ENCODE measurements at places on chromosomes 4 and X. TPM values are rescaled to one million over a fixed set of nuclear protein-coding genes. Genes with fewer than 3 reads are reported as not detected.
A peak's percentile ranks its signal among the peaks of the same experiment; 100 is the strongest.

DNA sequence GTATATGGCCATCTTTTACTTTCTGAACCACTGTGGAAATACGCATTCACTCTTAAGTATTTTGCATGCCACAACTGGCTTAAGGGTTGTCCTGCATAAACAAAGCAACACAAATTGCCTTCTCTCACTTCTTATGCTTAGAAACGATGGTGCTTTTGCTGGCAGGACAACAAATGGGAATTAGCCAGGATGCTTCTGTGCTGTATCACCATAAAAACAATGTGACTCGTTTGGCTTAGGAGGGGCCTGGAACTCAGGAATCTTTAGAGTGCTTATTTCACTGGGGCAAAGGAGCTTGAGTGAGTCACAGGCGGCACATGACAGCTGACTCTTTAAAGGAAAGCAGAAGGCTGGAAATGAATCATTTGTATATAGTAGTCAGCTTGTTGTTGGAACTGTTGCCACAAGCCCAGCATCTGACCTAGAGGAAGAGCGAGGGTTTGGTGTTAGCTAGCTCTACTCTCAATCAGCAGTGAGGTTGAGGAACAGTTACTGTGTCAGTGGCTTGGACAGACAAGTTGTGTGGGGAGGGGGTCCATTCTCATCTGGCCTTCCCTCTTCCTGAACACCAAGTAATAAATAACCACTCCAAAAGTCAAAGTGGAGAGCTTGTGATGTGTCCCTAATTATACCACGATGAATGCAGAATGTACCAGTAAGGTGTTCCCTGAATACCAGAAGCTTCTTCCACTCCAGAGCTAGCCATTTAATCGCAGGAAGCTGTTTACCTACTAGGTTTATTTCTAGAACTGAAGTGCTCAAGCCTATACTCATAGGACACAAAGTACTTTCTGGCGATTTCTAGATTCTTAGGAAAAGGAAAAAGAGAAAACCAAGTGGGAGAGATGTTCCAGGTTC, 293.1 kb downstream of the CAMK2D start:
- H3K27me3 ChIP-seq: no peaks in the 10 kb centered on the region
- peak; percentile 80 for DNase-seq
- no peak overlapping the region for H3K4me3 ChIP-seq
- H3K4me1 ChIP-seq: peaks cover 10% of the 10 kb centered on the region

GRCh38 chrX:73767017-73767416, 204.0 kb downstream of the CHIC1 start:
- DNase-seq: no peak
- H3K4me3 ChIP-seq: no peak overlapping the region
- H3K27me3 ChIP-seq: no peaks in the 10 kb centered on the region
- H3K36me3 ChIP-seq: no peaks in the 10 kb centered on the region
- H3K4me1 ChIP-seq: no peaks in the 10 kb centered on the region

DNA sequence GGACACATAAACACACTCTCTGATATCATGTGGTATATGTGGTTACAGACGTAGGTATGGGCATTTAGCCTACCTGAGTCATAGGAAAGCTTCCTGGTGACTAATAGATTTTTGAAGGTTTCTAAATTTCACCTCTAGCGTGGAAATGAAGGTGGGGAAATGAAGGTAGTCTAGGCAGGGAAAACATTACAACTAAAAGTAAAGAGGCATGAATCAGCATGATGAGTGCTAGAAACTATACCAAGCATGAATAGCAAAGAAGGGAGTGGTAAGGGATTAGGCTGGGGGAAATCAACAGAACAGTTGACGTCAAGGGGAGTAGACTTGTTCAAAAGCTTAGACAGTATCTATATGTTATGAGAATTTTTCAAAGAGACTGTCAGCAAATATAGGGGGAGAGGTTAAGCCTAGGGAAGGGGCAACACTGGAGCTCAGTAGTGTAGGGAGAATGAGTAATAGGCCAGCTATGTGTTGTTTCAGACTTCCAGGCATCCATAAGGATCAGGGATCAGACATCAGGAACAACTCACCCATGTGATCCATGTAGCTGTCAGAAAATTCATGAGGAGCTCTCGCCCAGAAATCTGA, 279.3 kb upstream of the DIPK2B start:
- no peaks in the 10 kb centered on the region for H3K36me3 ChIP-seq
- DNase-seq: no peak
- H3K4me1 ChIP-seq: no peaks in the 10 kb centered on the region

AREG gene
- total RNA-seq: not detected

DNA sequence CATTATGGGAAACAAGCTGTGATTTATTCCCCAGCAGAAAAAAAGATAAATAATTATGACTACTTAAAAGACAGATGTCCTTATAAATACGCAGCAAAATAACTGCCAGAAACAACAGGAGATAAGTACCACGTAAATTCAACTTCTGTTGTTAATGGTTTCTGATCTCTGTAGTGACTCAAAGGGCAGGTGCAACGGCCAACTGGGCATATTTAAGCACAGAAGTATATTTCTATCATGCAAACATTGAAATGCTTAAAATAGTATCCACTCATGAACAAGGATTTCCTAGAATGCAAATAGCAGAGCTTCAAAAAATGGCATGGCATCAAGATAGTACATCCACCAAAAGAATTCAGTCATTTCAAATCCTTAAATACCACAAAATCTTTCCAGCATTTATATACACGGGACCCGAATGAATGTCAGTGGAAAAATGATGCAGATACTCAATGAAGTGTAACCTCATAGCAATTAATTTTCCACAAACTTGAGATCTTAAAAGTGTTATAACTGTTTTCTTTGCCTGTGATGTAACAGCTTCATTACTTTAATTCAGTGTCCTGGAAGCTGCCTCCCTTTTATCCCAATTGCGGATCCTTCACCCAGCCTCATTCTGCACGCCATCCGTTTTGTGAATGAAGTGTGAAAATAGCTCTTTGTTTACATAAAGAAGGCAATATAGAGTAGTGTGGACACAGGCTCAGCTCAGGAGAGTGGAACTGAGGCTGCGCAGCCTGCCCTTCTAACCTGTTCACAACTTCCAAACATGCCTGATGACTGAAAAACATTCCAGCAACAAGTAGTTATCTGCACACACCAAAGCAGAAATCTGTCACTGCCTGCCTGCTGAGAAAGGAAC, 10.2 kb downstream of the PDGFC start:
- no peaks in the 10 kb centered on the region for H3K4me1 ChIP-seq
- H3K36me3 ChIP-seq: no peaks in the 10 kb centered on the region
- no peak for DNase-seq
- no peak overlapping the region for H3K27ac ChIP-seq
- no peak overlapping the region for H3K4me3 ChIP-seq

GRCh38 chr4:148007314-148007760, 275.4 kb downstream of the ARHGAP10 start:
- peaks cover 7% of the 10 kb centered on the region for H3K4me1 ChIP-seq
- H3K4me3 ChIP-seq: no peak overlapping the region
- no peaks in the 10 kb centered on the region for H3K27me3 ChIP-seq
- DNase-seq: no peak

DNA sequence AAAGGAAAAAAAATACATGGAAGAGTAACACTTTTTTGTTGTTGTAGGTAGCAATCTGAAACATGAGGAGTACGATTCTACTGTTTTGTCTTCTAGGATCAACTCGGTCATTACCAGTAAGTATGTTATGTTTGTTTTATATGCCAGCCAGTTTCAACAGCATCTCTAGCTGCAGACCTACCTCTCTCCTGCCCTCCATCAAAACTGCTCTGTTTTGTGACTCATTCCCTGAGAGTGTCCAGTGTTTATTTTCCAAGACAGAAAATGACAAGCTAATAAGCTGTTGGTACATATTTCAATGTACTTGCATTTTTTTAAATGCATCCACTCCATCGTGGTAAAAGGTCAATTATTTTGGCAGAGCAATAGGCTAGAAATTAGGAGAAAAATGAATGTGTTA, 347 bp downstream of the AMTN start:
- no peak overlapping the region for H3K4me3 ChIP-seq
- no peaks in the 10 kb centered on the region for H3K36me3 ChIP-seq
- no peaks in the 10 kb centered on the region for H3K4me1 ChIP-seq
- no peaks in the 10 kb centered on the region for H3K27me3 ChIP-seq

COL4A6 gene
- 169 TPM for total RNA-seq
